ENCODE measurements at places on chromosomes 2 and 18. TPM values are rescaled to one million over a fixed set of nuclear protein-coding genes. Genes with fewer than 3 reads are reported as not detected.

Gene FRZB
- 32.0 TPM for polyA plus RNA-seq

Gene IL37
- not detected for polyA plus RNA-seq

Gene COPS8
- 142 TPM for polyA plus RNA-seq

Gene HOXD13
- not detected for polyA plus RNA-seq

Gene CNGA3
- 7.5 TPM for polyA plus RNA-seq

Gene XRCC5
- polyA plus RNA-seq = 144 TPM

Gene ARL4C
- 74.4 TPM for polyA plus RNA-seq

Gene SLC23A3
- 2.4 TPM for polyA plus RNA-seq
